ENCODE measurements at places on chromosomes 11 and 22.

DNA sequence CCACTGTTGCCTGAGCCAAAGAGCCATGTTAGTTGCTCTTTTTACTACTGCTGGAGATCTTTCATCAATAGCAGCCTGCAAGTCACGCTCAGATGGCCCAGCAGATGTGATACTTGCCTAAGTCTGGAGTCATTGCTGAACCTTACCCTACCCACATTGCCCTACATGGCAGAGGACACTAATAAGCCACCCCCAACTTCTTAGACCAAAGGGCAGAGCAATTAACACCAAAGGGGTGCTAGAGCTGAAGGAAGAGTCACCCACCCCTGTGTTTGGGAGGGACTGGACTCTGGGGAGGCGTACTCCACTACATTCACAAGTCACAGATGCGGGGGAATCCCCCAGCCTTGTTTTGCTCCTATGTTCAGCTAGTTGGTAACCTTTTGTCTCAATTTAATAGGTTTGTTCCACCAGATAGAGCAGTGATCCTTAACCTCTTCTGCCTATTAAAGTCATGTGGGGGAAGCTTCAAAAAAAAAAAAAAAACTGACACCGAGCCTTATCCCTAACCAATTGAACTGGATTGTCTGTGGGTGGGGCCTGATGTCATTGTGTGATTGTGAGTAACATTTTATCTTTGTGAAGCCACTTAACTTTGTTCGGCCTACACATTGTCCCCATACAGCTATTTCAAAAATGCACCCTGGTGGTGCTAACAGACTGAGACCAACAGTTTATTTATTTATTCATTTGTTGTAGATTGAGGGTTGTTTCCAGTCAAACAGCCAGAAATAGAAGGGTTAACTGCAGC is 13.1 kb downstream of the ADM start:
- no peaks in the 10 kb centered on the region for H3K27me3 ChIP-seq
- H3K4me1 ChIP-seq: peaks cover 3% of the 10 kb centered on the region
- DNase-seq: no peak
- no peak overlapping the region for H3K4me3 ChIP-seq
- H3K36me3 ChIP-seq: no peaks in the 10 kb centered on the region

- H3K27ac ChIP-seq: no peak overlapping the region
- DNase-seq: no peak
- H3K27me3 ChIP-seq: no peaks in the 10 kb centered on the region
- H3K4me1 ChIP-seq: peaks cover 7% of the 10 kb centered on the region
Observed at GRCh38 chr11:116864531-116864930, 27.1 kb upstream of the APOA1 start.

DNA sequence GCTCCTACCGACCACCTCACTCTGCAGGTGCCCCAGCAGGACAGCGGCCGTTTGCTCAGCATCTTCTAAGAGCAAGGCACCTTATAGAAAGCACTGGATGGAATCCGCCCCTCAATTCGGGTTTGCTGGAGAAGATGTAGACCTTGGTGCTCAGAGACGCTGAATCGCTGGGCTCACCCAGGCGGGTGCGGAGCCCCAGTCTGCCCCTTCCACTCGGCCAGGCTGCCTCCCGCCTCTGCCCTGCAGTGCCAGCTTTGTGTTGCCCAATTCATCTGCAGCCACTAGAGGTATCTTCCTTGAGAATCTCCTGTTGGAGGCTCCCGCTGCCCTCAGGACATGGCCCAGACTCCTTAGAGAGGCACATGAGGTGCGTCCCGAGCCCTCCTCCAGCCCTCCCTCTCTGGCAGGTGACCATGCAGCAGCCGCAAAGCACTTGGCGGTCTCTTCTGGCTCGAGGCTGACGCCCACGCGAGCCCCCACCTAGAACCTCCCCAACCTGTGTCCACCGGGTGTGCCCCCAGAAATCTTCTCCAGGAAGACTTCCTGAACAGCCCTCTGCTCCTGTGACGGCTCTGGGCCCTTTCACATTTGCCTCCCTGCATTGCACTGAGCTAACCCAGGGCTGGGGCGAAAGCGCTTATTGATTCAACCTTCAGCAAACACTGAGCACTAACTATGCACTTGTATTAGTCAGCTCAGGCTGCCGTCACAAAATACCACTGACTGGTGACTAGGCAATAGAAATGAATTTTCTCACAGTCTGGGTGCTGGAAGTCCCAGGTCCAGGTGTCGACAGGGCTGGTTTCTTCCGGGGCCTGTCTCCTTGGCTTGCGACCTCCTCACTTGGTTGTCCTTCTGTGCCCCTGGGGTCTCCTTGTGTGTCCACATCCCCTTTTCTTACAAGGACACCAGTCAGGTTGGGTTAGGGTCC is 117.5 kb downstream of the WNT7B start:
- no peak for DNase-seq
- no peak overlapping the region for H3K4me3 ChIP-seq
- H3K27me3 ChIP-seq: peaks cover 25% of the 10 kb centered on the region
- H3K4me1 ChIP-seq: no peaks in the 10 kb centered on the region
- H3K27ac ChIP-seq: no peak overlapping the region

DNA sequence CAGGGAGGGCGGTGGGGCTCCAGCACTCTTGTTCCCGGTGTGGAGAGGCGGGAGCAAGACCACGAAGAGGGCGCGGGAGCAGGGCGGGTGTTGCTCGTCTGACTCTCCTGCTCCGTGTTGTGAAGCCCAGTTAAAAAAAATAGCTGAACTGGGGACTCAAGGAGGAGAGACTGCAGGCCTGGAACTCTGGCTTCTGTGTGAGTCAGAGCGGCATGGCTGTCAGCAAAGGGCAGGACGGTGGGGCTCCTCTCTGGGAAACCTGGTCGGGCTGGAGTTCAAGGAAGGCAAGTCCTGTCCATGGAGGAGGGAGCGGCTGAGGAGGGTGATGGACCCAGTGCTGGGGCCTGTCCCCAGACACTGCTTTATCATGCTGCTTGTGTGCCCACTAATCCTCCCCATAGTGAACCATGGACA is 152.3 kb downstream of the FEZ1 start:
- peaks cover 16% of the 10 kb centered on the region for H3K27me3 ChIP-seq
- no peaks in the 10 kb centered on the region for H3K36me3 ChIP-seq
- no peak overlapping the region for H3K4me3 ChIP-seq
- no peak overlapping the region for H3K27ac ChIP-seq
- no peaks in the 10 kb centered on the region for H3K4me1 ChIP-seq
- no peak for DNase-seq

- no peaks in the 10 kb centered on the region for H3K27me3 ChIP-seq
- H3K36me3 ChIP-seq: no peaks in the 10 kb centered on the region
- no peak overlapping the region for H3K27ac ChIP-seq
- DNase-seq: no peak
- no peak overlapping the region for H3K4me3 ChIP-seq
- no peaks in the 10 kb centered on the region for H3K4me1 ChIP-seq
Observed at GRCh38 chr11:12938590-12939247, 70.4 kb upstream of the RASSF10 start.

- H3K27me3 ChIP-seq: no peaks in the 10 kb centered on the region
- H3K4me1 ChIP-seq: peaks cover 24% of the 10 kb centered on the region
- no peak for DNase-seq
- no peak overlapping the region for H3K27ac ChIP-seq
Observed at GRCh38 chr11:43356336-43356735, 2.4 kb upstream of the TTC17 start.

- H3K4me1 ChIP-seq: peaks cover 10% of the 10 kb centered on the region
- no peak overlapping the region for H3K4me3 ChIP-seq
- H3K27me3 ChIP-seq: peaks cover 40% of the 10 kb centered on the region
- DNase-seq: peak; percentile 80
- no peak overlapping the region for H3K27ac ChIP-seq
- no peaks in the 10 kb centered on the region for H3K36me3 ChIP-seq
Observed at GRCh38 chr11:129434641-129435498, 59.2 kb downstream of the BARX2 start.
